T1000 (cell line): ENCODE measurements at places on chromosomes 11 and 22.

GRCh38 chr22:47213571-47214230 lies 451.3 kb downstream of the TBC1D22A start:
- DNase-seq = no peak

- peak; percentile 85 for DNase-seq
Observed at GRCh38 chr11:72222907-72223614, 1.5 kb upstream of the INPPL1 start.

DNA sequence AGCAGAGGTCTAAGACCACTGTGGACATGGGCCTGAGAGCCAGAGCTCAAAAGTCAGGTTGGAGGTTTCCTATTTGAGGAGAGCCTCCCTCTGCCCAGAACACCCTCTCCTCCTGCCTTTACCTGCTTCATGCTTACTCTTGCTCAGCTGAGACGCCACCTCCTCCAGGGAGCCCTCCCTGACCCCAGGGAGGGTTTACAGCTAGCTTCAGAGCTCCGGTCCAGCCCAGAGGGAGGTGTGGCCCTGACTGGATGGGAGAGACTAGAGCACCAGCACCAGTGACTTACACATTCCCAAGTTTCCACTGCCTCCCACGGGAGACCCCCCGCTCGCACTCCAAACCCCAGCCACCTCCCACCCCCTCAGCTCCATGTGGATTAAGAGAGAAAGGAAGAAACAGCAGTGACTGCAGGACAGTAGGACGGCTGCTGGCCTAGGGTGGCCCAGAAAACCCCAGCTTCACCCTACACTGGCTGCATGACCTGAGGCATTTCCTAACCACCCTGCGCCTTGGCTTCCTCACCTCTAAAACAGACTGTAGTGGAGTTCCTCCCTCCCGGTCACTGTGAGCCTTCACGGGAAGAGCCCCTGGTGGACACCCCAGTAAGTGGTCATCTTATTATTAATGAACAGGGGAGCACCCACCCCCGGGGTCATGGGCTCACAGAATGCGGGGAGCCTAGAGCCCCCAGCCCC lies 24.5 kb upstream of the PDGFB start:
- no peak for DNase-seq

- no peak for DNase-seq
Observed at GRCh38 chr11:37699644-37700043, 1101.6 kb upstream of the RAG2 start.

DNA sequence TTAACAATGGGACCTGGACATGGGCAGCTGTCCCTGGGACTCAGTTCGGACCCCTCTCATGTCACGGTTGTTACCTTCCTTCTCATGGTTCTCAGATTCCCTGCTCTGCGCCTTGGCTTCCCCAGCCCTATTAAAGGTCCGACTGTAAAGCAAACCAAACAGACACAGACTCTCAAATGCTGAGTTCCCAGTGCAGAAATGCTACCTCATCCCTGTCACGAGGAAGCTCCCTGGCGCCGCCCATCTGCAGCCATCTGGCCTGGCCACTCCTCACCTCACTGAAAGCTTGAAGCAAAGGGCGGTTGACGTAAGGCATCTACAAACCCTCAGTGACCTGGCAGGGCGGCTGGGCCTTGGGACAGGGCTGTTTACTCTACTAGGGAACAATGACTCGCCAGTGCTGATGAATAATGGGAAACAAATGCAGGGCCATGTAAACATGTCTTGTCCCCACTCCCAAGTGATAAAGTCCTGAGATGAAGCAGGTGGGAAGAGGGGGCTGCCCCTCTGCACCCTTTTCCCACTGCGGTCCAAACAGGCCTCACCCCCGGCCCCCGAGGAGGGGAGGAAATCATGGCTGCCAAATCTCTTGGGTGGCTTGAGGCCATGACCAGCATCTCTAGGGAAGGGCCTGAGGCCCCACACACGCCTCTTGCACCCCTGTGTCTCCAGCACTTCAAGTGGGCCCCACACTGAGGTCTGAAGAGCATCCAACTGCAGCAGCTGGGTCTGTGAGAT lies 49.3 kb downstream of the SCUBE1 start:
- no peak for DNase-seq

- DNase-seq = no peak
Observed at GRCh38 chr22:42897960-42898359, 40.9 kb upstream of the ARFGAP3 start.

GRCh38 chr11:6413791-6414201 lies 5.1 kb downstream of the APBB1 start:
- no peak for DNase-seq

GRCh38 chr11:64744544-64745188 lies 724 bp upstream of the RASGRP2 start:
- no peak for DNase-seq

- DNase-seq = no peak
Observed at GRCh38 chr22:22512951-22513350, 4.4 kb upstream of the ZNF280B start.

DNA sequence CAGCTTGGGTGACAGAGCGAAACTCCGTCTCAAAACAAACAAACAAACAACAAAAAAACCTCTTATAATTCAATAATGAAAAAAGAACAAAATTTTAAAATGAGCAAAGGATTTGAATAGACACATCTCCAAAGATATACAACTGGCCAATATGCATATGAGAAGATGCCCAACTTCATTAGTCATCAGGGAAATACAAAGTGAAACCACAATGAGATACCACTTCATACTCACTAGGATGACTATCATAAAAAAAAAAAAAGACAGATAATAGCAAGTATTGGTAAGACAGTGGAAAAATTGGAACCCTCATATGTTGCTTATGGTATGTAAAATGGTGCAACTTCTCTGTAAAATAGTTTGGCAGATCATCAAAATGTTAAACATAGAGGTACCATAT lies 28.7 kb upstream of the BARX2 start:
- DNase-seq = no peak

GRCh38 chr11:116788534-116788933 lies 711 bp upstream of the ZPR1 start:
- no peak for DNase-seq

GRCh38 chr11:26096451-26096850 lies 235.5 kb upstream of the ANO3 start:
- DNase-seq = no peak

GRCh38 chr22:19067696-19068348 lies 54.4 kb downstream of the DGCR2 start:
- DNase-seq = no peak

DNA sequence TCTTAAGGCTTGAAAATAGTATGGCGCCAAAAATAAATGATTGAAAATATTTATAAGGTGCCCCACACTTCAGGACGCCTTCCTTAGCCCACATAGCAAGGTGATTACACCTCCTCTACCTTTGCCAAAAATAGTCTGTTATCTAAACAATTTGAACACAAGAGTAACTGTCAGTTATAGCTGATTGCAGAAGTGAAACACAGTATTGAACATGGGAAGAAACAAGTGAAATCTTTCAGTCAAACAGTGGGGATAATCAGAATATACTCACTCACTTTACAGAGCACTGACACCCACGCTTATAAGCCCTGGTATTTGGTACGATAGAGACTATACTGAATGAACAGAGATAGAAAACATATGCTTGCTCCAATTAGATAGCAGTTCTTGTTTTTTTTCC lies 203.1 kb downstream of the RAB38 start:
- DNase-seq = no peak

DNA sequence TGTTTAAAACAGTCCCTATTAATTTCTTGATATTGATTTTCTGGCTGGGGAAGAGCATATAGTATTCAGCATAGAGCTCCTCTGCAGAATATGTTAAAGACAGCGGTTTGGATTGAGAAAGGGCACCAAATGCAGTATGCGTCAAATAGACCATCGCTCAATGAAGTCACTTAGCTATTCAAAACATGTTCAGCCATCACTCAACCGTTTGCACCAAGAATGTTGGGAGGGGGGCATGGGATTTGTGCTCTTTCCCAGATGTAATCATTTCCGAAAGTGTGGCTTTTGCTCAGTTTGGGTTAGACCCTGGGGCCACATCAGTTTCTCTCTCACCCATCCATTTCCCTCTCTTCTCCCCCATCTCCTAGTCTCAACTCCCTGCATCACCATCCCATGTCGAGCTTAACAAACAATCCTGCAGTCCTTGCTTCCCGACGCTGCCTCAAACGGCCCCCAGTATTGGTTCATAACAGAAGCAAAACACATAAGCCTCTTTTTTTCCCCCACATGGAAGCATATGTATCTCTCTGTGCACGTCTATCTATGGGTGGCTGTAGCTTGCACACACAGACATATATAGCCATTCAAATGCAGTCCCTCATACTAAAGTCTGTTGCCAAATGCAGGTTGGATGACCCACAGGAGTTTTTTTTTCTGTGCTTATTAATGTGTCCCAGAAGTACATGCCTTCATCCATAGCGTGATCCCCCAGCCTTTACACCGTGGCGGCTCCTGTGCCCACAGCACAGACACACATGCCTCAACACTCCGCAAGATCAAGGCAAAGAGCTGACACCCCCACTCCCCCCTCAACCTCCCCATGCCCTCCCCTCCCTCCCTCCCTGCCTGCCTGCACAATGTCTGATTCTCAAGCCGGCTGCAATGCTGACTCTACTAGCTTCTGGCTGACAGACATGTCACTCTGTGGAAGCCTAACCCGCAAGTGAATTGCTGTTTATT lies 2.6 kb downstream of the CACNG2 start:
- no peak for DNase-seq

DNA sequence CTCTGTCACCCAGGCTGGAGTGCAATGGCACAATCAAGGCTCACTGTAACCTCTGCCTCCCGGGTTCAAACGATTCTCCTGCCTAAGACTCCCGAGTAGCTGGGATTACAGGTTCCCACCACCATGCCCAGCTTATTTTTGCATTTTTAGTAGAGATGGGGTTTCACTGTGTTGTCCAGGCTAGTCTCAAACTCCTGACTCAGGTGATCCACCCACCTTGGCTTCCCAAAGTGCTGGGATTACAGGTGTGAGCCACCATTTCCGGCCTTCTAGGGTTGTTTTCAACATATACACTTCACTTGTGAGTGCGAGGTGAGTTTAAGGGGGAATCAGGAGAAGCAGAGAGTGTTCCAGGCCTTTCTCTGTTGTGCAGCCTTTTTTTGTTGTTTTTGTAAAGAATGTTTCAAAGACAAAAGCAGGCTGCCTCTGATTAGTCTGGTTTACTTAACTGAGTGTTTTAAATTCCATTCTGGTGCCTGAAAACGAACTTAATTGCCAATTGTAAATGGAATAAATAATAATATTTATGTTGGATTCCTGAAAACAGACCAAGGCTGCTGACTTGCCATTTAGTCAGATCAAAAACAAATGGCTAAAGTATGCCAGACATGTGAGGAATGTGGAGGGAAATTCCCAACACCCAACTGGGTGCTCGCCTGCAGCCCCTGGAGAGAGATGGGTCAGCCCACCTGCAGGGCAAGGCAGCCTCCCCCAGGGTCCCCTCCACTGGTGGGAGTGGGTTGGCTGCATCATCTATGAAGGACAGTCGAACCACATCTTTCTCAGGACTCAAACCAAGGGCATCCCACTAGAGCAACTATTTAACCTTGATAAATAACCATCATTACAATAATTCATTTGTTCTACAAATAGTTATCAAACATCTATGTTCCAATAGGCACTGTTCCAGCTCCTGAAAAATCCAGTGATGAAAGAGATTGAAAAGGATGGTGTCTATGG lies 4.6 kb upstream of the RANGAP1 start:
- peak; percentile 74 for DNase-seq

GRCh38 chr11:85595285-85595884 lies 31.8 kb downstream of the DLG2 start:
- no peak for DNase-seq

- no peak for DNase-seq
Observed at GRCh38 chr11:47437746-47438418, 11.1 kb downstream of the RAPSN start.

- no peak for DNase-seq
Observed at GRCh38 chr11:63017306-63017974, 1.8 kb upstream of the SLC22A8 start.

DNA sequence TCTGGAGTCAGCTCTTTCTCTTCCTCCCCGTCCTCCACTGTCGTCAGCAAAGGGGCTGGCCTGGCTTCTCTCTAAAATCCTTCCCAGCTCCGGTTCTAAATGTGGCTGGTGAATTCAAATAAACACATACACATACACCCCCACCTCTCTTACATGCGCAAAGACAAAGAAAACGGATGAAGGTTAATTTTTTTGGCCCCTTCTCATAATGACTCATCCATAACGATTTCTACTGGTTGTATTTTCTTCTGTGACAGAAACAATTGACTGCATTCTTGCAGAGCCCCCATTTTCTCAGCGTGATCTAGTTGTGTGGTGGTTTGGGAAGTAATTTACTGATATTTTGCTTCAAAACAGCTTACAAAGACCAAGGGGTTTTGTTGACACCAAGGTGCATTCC lies 130.0 kb upstream of the NTM start:
- DNase-seq = no peak

DNA sequence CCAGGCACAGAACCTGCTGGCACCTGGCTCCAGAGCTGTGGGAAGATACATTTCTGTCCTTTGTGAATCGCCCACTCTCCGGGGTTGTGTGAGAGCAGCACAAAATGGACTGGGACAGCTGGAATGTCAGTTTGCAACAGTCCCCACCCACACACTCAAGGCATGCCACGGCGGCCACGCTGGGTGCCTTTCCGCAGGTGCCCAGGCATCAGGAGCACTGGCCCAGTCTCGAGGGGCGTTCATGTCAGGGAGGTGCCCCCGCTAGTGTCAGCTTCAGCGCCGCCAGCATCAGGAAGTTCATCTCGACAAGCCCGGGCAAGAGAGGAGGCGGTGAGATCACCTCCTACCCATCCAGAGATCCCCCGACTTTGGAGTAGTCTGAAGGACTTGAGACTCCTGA lies 2.1 kb downstream of the TP53AIP1 start:
- no peak for DNase-seq

GRCh38 chr22:50016988-50017700 lies 4.6 kb upstream of the IL17REL start:
- DNase-seq = no peak

- DNase-seq = no peak
Observed at GRCh38 chr11:1830322-1831223, 4.2 kb upstream of the SYT8 start.

- DNase-seq = no peak
Observed at GRCh38 chr11:94803491-94803890, 35.3 kb downstream of the AMOTL1 start.

DNA sequence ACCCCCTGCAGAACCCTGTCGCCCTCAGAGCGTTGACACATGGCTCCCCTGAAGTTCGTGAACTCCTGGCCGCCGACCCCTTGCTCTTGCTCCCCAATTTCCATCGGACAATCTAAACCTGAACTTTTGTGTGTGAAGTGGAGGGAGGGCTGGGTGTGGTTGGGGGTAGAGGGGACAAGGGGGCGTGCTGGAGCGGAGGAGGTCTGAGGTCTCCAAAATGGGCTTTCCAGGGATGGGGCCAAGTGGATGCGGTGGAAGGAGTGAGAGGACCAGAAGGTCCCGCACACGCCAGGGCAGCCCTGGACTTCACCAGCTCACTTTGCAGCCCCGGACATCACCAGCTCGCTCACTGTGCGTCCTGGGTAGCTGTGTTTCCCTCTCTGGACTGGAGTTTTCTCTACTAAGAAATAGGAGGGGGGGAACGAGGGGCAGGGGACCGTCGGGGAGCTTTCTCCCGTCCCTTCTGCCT lies 18.6 kb downstream of the CREB3L1 start:
- DNase-seq = no peak
